ENCODE measurements at places on chromosomes 6 and 20. TPM values are rescaled to one million over a fixed set of nuclear protein-coding genes. Genes with fewer than 3 reads are reported as not detected.

ADGRG6 gene
- polyA plus RNA-seq: 6.6 TPM

GNAS-AS1 gene
- 0.13 TPM for polyA plus RNA-seq

GJA1 gene
- 117 TPM for polyA plus RNA-seq

SLC17A1 gene
- not detected for polyA plus RNA-seq

EXOC2 gene
- polyA plus RNA-seq: 11.8 TPM

CABLES2 gene
- 5.7 TPM for polyA plus RNA-seq

ADGRF5 gene
- 16.2 TPM for polyA plus RNA-seq

TP53RK gene
- 11.8 TPM for polyA plus RNA-seq

ABHD16B gene
- polyA plus RNA-seq: 0.68 TPM

HCRTR2 gene
- polyA plus RNA-seq: not detected

- DNase-seq: no peak
Observed at GRCh38 chr20:36629719-36630681, 16.0 kb downstream of the SLA2 start.

DNA sequence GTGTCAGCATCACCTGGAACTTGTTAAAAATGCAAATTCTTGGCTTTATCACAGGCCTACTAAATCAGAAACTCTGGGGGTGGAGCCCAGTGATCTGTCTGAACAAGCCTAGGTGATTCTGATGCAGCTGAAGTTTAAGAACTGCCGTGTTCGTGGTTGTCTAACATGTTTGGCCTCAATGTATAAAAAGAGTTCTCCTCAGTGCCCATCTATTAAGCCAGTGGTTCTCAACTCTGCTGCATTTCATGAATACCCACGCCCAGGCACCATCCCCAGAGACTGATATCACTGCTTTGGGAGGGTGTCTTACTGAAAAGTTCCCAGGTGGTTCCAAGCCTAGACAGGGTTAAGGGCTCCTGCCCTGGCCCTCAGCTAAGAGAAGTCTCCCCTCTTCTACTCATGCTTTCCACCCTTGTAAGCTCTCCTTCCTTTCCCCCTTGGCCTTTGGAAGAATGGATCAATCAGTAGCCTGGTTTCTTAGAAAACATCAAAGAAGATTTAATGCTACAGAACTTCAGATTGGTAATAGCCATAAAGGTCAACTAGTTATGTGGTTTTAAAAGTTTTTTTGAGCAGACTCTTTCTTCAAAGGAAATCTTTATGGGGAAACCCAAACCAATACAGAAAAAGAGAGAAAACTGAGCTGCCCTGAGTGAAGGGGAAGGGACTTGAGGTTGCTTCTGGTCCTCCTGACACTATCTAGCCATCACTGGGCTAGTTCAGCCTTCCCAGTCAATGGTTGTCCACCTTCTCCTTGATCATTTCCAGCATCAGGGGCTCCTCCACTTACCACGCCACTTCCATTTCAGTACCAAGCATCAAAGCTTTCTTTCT is 38.9 kb upstream of the TNFAIP3 start:
- no peak for DNase-seq

DNA sequence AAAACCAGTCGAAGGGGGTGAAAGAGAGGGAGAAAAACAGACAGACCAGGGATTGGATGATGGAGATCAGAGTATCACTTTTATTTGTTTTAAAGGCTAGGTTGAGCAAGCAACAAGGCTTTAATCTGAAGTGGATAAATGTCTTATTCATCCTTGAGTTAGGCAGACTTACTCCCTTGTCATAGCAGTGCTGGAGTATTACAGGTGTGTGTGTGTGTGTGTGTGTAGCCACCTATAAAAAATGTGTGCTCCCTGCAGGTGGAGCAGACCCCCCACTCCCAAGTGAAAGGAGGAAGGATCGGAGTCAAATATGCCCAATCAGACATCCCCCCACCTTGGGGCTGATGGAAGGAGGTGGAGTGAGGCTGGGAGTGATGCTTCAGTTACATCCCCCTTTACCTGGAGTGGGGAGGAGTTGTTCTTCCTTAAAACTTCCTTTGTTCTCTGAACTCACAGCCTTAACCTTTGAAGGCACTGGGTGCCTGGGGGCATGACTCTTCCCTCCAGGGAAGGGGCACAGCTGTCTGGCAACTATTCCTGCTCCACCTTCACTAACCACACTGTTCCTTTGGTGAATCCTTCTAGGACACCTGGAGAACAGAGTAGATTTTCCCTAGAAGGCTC is 27.3 kb downstream of the PTK7 start:
- DNase-seq: no peak

- no peak for DNase-seq
Observed at GRCh38 chr20:1085492-1086276, 32.7 kb upstream of the PSMF1 start.

- DNase-seq: no peak
Observed at GRCh38 chr6:127879685-127880084, 21.2 kb downstream of the THEMIS start.

DNA sequence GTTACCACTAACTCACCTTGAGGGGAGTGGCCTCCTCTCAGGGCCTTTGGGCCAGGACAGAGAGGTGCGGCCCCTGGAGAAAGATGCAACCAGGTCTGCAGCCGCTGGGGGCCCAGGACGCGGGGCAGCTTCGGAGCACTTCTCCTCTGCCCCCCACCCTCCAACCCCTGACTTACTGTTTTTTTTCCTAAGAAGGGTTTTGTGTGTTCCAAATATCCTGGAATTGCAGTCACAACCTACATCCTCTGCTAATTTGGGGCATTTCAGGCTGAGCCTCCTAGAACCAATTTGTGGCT is 1.7 kb downstream of the LINC00237 start:
- no peak for DNase-seq

DNA sequence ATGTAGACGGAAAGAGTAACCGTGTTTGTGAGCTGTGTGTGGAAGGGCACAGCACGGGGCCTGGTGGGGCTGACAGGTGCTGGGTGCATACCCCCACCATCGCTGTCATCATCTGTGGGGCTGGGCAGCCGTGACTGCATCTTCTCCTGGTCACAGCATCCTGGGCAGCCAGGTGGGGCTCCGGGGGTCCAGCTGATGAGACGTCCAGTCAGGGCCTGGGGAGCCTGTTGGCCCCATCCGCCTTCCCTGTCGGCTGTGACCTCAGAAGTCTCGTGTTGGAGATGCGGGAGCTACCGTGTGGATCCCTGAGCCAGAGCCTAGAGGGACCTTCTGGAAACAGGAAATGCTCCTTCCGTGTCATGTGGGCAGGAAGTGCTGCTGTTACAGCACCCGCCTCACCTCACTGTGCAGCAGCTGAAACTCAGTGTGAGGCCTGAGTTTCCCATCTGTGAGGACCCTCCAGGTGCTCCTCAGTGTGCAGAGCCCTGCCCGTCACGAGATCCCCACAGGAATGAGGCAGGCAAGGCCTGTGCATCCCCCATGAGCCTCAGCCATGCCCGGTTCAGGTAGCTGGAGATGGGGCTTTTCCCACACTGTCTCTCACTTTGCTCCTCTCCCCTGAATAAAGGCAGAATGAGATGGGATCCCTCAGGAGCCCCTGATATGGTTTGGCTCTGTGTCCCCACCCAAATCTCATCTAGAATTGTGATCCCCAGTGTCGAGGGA is 108.7 kb downstream of the ERMARD start:
- no peak for DNase-seq

- DNase-seq: no peak
Observed at GRCh38 chr6:71197267-71197666, 91.3 kb upstream of the OGFRL1 start.

- no peak for DNase-seq
Observed at GRCh38 chr20:20079102-20079784, 26.9 kb downstream of the CFAP61 start.

DNA sequence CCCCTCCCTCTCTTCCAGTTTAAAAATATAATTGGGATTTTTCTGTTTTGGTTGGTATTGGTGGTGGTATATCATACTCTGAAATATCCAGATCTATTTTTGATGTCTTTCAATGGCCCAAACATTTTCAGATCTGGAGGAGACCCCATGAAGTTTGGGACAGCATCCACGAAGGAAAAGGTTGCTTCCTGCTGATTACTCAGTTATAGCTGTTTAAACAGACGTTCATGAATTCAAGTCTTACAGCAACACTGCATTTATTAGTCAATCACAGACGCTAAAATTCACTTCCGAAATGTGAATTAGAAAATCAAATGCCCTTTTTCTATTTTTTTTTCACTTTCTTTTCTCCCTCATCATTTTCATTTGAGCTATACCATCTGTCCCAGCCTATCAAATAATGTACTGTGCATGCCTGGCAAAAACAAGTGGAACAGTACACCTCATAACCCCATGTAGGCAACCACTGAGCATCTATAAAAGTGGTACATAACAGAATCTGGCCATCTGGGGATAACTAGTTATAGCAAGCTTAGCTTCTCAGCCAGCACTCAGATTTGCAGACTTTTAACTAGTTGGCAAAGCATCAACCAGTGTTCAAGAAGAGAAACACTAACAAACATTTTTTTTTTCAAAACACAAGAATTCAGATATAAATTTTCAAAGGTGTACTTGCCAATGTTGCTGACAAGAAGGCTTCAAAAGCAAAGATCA is 124.5 kb downstream of the HIVEP2 start:
- DNase-seq: no peak

GRCh38 chr20:45998761-45999160 is 9.9 kb upstream of the MMP9 start:
- no peak for DNase-seq

- DNase-seq: no peak
Observed at GRCh38 chr6:88177961-88178464, 11.9 kb upstream of the CNR1 start.

DNA sequence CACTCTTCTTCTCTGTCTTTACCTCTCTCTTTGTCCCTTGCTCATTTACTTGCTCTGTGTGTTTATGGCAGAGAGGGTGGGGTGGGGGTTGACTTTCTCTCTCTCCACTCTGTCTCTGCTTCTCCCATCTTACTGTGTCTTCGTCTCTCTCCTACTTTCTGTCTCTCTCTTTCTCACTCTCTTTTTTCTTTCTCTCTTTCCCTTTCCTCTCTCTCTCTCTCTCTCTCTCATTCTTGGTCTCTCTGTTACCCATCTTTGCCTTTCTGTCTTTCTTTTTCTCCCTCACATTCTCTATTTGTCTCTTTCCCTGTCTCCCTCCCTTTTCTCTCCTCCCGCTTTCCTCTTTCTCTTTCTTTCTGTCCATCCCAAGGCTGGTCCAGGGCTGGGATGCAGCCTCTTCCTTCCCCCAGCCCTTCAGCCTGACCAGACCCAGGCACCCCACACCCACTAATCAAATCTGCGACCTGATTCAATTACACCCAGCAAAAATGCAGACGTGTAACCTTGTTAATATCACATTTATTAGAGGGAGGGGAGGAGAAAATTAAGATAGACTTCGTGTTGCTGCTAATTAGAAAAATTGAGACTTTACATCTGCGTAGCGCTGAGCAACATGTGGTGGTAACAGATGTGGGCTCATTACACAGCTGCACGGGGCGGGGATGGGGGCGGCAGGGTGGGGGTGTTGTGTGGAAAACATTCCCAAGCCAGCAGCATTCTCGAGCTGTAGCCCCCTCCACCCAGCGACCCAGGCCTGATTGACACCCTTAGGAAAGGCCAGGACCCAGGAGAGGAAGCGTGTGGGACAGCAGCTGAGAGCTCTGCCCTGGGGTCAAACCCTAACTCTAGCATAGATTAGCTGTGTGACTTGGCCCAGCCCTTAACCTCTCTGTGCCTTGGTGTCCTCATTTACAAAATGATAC is 124.9 kb upstream of the MAFB start:
- DNase-seq: no peak

GRCh38 chr6:163688739-163689362 is 274.3 kb downstream of the QKI start:
- no peak for DNase-seq

DNA sequence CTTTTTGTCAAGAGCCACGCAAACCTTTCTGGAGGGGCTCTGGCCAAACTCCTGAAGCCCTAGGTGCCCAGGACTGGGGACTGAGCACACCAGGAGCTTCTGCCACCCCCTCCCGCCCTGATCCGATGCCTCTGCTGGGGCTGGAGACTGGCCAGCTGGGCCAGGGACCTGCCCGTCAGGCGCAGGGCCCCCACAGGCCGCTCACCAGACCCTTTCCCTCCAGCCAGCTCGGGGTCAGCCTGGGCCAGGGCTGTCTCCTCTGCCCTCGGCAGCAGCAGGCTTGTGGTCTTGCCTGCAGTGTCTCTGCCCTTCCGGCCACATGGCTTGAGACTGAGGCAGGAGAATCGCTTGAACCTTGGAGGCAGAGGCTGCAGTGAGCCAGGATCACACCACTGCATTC is 14.6 kb downstream of the RTEL1 start:
- no peak for DNase-seq

DNA sequence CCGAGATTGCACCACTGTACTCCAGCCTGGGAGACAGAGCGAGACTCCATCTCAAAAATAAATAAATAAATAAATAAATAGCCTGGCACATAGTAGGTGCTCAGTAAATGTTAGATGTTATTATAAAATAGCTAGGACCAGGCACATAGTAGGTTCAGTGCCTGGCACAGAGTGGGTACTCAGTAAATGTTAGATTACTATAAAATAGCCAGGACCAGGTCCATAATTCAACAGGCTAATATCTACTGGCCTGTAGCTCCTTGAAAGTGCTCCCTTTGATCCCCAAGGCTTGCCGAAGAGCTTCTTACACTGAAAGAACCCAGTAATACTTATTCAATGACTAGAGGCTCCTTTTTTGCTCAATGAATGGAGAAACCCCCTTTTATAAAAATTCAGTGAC is 215.1 kb upstream of the ZNF217 start:
- no peak for DNase-seq

Data from urinary bladder (tissue), 4 donors.